ENCODE measurements at places on chromosomes 11 and 22. TPM values are rescaled to one million over a fixed set of nuclear protein-coding genes. Genes with fewer than 3 reads are reported as not detected.

DNA sequence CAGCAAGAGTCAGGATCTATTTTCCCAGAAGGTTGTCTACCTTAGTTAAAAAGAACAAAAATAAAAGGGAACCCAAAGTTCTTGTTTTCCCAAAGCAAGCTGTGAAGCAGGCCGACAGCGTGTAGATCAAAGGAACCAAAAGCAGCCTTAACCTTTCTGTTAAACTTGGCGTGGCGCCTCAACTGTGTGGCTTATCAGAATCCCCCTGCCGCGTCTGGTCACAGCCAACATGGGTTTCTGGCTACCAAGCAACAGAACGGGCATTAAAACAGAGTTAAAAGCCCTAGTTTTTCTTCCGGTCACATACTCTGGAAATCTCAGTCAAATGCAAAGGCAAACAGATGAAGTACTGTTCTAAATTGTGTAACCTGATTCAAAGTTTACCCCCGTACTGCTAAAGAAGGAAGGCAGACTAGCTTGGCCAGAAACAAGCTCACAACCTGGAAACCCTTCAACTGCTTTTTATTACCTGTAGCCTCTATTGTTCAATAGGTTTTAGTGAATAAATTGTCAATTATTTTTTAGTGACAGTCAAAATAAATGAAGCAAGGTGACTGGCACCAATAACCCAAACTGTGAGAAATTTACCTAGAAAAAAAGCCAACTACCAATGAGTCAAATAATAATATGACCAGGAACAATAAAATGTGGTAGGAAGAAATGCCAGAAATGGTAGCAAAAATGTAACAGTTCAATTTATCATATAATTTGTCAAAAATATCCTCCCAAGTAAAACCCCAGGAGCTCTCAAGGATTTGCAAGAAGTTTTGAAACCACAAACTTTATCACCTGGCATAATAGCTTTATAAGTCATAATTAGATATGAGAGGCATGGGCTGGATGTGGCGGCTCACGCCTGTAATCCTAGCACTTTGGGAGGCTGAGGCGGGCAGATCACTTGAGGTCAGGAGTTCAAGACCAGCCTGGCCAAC is 21.4 kb downstream of the CHKA start:
- no peak overlapping the region for H3K4me3 ChIP-seq
- H3K27me3 ChIP-seq, result no peaks in the 10 kb centered on the region
- DNase-seq, result no peak
- peaks cover 10% of the 10 kb centered on the region for H3K36me3 ChIP-seq
- peaks cover 13% of the 10 kb centered on the region for H3K4me1 ChIP-seq

DNA sequence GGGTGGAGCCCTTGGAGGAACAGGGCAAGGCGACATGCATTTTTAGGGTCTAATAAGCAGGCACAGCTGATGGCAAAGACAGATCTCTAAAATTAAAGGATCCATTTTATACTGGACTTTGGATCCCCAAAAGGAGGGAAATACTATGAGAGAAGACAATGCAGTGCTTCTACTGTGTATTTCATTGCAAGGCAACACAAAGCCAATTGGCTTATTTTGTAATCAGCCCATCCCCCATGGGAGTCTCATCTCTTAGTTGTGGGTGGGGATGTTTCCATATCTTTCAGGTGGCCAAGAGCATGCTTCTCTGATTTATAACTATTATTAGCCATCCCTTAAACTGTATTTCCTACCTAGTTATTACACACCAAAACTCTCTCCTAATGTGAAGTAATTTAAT is 18.5 kb upstream of the EI24 start:
- peaks cover 25% of the 10 kb centered on the region for H3K27me3 ChIP-seq
- DNase-seq, result no peak
- no peaks in the 10 kb centered on the region for H3K36me3 ChIP-seq
- no peaks in the 10 kb centered on the region for H3K4me1 ChIP-seq
- no peak overlapping the region for H3K27ac ChIP-seq

DNA sequence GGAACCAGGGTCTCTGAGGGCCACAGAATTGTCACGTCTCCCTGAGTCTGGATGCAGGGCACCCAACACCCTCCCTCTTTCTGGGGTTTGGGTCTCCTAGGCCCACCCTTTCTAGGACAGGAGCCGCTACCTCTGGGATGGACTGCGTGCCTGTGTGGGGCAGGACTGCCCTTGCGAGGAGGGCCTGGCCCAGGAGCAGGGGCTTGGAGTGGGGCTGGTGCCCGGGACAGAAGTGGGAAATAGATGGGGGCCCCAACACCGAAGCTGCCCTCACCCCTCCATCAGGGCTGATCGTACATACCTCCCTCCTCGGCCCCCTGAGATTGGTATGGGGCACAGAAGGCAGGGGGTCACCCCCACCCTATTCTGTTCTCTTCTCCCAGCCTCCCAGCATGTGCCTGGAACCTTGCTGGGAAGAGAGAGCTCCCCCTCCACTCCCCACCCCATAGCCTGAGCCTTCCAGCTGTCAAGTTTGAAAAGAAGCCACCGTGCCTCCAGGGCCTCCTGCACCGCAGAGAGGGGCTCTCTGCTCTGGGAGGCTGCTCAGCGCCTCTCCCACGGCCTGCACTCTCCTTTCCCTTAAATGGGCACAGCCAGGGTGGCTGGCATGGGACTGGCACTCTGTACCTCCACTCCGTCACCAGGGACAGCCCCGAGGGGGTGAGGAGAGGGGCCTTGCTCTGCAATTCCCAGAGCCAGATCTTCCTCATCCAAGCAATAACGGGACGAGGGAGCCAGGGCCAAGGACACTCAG is 1.8 kb downstream of the LRRC10B start:
- H3K4me1 ChIP-seq, result peaks cover 10% of the 10 kb centered on the region
- peaks cover 50% of the 10 kb centered on the region for H3K27me3 ChIP-seq
- no peaks in the 10 kb centered on the region for H3K36me3 ChIP-seq
- no peak overlapping the region for H3K27ac ChIP-seq

DNA sequence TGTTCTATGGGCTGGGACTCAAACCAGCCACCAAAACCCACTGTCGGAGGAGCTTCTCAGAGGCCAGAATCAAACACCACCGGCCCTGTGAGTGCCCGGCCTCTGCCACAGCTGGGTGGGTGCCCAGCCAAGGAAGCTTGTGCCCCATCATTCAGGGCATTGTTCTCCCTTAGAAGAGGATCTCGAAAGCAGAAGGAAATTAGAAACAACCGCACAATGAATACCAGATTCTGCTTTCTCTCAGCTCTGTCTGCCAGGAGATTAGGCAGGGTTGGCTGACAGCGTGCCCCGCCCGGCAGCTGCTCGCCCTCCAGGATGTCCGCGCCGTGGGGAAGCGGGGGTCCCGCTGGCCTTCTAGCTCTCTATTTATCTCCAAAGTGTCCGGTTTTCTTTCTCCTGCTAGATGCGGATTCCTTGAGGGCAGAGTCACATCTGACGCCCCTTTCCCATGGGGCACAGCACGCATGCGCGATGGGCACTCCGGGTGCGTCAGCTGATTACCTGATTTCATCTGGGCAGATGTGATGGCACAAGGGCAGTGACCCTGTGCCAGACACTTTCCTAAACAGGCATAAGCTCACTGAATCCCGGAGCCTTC is 25.5 kb downstream of the SCGB1A1 start:
- H3K36me3 ChIP-seq, result peaks cover 2% of the 10 kb centered on the region
- no peak overlapping the region for H3K4me3 ChIP-seq
- no peaks in the 10 kb centered on the region for H3K27me3 ChIP-seq
- peak overlapping the region; percentile 38 for H3K27ac ChIP-seq
- peaks cover 34% of the 10 kb centered on the region for H3K4me1 ChIP-seq

GRCh38 chr11:110428956-110429730 is 605 bp upstream of the FDX1 start:
- peak overlapping the region; percentile 82 for H3K4me3 ChIP-seq
- no peaks in the 10 kb centered on the region for H3K36me3 ChIP-seq
- peaks cover 40% of the 10 kb centered on the region for H3K4me1 ChIP-seq
- H3K27me3 ChIP-seq, result no peaks in the 10 kb centered on the region
- H3K27ac ChIP-seq, result peak overlapping the region; percentile 89

DNA sequence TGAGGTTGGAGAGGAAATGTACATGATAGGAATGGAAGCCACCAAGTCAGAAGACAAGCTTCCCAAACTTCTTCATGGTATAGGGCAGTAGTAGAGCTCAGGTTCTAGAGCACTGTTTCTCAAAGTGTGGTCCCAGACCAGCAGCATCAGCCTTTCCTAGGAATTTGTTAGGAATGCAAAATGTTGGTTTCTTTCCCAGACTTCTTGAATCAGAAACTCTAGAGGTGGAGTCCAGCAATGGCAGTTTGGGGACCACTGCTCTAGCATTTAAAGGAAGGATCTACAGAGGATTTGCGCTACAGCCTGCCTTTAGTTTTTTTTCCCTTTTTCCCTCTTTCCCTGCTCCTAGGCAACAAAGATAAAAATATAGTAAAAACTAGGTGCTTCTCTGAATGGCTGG is 17.0 kb upstream of the MMP12 start:
- no peak overlapping the region for H3K4me3 ChIP-seq
- no peak for DNase-seq
- H3K27ac ChIP-seq, result no peak overlapping the region
- peaks cover 51% of the 10 kb centered on the region for H3K27me3 ChIP-seq
- peaks cover 6% of the 10 kb centered on the region for H3K4me1 ChIP-seq

DNA sequence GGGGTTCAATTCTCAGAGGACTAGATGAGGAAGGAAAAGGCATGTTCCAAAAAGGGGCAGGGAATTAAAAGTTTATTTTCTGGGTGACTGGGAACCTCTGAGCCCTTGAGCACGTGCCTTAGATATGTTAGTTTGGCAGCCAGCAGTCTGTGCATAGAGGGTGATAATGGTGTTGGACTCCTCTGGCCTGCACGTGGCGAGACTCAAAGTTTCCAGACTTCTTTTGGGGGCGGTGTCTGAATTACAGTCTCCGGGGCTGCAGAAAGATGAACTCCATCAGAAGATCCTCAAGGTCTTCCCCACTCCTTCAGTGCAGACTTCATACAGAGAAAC is 861 bp upstream of the ZNRF3 start:
- no peak for DNase-seq
- peaks cover 3% of the 10 kb centered on the region for H3K36me3 ChIP-seq
- peak overlapping the region; percentile 88 for H3K4me3 ChIP-seq
- H3K4me1 ChIP-seq, result peaks cover 20% of the 10 kb centered on the region

DNA sequence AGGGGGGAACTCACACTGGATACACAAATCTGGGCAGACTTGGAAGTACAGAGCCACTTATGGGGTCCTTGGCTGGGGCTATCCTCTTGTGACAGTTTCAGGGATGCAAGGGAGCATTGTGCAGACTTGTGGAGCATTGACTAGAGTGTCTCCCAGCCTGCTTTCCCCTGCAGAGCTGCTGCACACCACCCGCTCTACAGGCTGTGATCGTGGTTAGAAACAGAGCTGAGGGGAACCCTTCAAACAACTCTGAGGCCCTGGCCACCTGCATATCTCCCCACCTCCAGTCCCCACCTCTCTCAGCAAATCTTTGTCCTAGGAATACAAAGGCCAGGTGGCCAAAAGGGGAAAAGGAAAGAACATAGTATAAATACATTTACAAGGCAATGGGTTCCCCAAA is 64.7 kb downstream of the NRXN2 start:
- no peaks in the 10 kb centered on the region for H3K27me3 ChIP-seq
- H3K27ac ChIP-seq, result no peak overlapping the region
- DNase-seq, result no peak
- no peaks in the 10 kb centered on the region for H3K36me3 ChIP-seq
- peaks cover 25% of the 10 kb centered on the region for H3K4me1 ChIP-seq

- H3K27ac ChIP-seq, result no peak overlapping the region
- peaks cover 77% of the 10 kb centered on the region for H3K4me1 ChIP-seq
- DNase-seq, result no peak
- H3K36me3 ChIP-seq, result no peaks in the 10 kb centered on the region
- H3K27me3 ChIP-seq, result no peaks in the 10 kb centered on the region
- H3K4me3 ChIP-seq, result no peak overlapping the region
Observed at GRCh38 chr11:12455938-12456337, 78.6 kb downstream of the PARVA start.

LRRC56 gene
- 3.7 TPM for total RNA-seq

DNA sequence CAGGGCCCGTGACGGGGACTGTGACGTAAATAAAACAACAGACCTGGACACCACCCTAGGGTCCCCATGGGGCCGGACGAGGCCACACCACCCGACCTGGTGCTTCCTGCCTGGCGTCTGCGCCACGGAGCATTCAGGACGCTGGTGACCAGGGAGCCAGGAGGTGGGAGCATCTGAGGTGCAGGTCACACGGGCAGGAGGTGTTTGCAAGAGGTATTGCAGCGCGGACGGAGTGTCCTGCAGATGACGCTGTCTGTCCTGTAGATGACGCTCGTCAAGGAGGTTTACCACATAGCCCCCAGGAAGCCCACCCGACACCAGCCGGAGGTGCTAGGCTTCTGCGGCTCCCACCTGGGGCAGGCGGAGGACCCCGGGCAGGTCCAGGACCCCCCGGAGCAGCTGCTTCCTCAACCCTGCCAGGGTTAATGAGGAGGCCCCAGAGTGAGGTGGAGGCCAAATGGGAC is 986 bp upstream of the MUC5B start:
- H3K4me1 ChIP-seq, result no peaks in the 10 kb centered on the region
- H3K27ac ChIP-seq, result no peak overlapping the region
- DNase-seq, result no peak
- no peaks in the 10 kb centered on the region for H3K36me3 ChIP-seq

SLC35E4 gene
- total RNA-seq, result 10.2 TPM

DNA sequence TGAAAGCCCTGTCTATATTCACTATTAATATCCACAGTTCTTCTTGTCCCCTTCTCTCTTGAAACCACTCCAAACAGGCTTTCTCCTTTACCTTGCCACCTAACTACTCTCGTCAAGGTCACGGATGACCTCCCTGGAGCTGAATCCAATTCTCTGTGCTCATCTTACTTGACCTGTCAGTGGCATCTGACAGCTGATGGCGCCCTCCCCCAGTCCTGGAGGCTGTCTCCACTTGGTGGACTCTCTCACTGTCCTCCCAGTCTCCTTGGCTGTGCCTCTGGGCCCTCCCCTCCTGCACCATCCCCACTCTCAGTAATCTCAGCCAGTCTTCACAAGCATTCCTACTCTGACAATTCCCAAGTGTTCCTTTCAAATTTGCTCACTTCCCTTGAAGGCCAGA is 8.7 kb downstream of the TNKS1BP1 start:
- no peak overlapping the region for H3K4me3 ChIP-seq
- H3K27ac ChIP-seq, result no peak overlapping the region
- peaks cover 30% of the 10 kb centered on the region for H3K4me1 ChIP-seq
- no peak for DNase-seq

GLYAT gene
- not detected for total RNA-seq

RASL10A gene
- not detected for total RNA-seq

DNA sequence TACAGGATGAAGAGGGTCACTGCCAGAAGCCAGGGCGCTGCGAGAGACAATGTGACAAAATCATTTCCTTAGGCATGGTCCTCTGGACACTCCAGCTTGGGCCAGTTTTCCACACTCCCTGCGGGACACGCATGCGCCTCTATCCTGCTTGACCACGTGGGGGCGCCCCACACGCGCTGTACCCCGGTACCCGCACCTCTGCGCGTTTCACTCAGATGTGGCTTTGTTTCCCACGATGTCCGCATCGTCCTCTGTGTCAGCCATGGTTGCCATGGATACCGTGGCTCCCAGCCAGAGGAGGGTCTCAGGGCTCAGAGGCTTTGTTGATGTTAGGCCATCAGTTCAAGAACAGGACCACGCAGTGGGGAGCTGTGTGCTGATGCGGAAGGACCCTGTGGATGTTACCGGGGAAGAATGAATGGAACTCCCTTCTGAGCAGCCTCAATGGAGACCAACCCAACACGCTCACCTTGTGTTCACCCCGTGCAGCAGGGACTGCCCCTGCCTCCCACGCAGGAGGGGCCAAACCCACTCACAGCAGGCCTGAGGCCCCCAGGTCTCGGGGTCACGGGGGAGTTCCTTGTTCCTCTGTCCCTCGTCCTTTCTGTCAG is 101.1 kb upstream of the SLC22A12 start:
- no peak overlapping the region for H3K27ac ChIP-seq
- DNase-seq, result no peak
- H3K4me3 ChIP-seq, result no peak overlapping the region
- no peaks in the 10 kb centered on the region for H3K4me1 ChIP-seq
- H3K36me3 ChIP-seq, result no peaks in the 10 kb centered on the region
